ENCODE measurements at places on chromosomes 4 and X. TPM values are rescaled to one million over a fixed set of nuclear protein-coding genes. Genes with fewer than 3 reads are reported as not detected.

DNA sequence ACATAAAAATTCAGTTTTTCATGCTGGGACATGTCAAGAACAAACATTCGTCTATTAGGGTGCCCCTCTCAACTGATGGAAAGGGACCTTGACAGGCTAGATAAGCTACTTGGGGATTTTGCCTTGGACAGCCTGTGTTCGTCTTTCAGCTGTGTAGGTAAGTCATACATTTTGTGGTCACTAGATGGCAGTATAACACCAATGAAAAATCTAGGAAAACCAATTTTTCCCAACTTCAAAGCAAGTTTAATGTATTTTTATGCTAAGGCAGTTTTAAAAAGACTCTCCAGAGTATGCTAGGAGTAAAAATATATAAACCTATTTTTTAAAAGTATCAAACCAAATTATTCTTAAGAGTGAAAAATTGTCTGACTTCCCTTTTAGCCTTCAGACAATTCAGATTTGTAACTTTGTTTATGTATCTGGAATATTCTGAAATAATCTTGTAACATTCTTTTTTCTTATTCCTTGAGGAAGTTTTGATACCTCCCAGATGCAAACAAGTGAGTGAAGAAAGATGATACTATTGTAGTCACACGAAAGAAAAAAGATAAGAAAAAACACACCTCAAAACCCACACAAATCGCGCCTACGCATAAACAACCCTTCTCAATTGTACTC, 158.3 kb downstream of the CPE start:
- H3K27me3 ChIP-seq, result no peaks in the 10 kb centered on the region
- no peak overlapping the region for H3K27ac ChIP-seq
- DNase-seq, result peak; percentile 9
- H3K4me3 ChIP-seq, result no peak overlapping the region
- H3K36me3 ChIP-seq, result no peaks in the 10 kb centered on the region
- H3K4me1 ChIP-seq, result no peaks in the 10 kb centered on the region

DNA sequence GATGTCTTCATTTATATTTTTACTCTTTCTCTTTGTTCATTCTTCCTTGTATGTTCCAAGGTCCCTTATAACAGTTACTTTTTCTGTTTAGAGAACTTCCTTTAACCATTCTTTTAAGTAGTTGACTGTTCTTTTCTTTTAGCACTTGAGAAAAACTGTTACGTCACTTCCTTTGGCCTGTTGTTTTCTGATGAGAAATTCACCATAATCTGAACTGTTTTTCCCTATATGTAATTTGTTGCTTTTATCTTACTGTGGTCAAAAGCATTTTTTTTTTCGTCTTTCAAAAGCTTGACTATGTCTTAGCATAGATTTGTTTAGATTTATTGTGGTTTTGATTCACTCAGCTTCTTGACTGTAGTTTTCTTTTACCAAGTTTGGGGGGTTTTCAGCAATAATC, 1660.3 kb upstream of the PCDH10 start:
- H3K27ac ChIP-seq, result no peak overlapping the region
- H3K36me3 ChIP-seq, result no peaks in the 10 kb centered on the region
- no peaks in the 10 kb centered on the region for H3K27me3 ChIP-seq
- no peaks in the 10 kb centered on the region for H3K4me1 ChIP-seq
- no peak for DNase-seq

DNA sequence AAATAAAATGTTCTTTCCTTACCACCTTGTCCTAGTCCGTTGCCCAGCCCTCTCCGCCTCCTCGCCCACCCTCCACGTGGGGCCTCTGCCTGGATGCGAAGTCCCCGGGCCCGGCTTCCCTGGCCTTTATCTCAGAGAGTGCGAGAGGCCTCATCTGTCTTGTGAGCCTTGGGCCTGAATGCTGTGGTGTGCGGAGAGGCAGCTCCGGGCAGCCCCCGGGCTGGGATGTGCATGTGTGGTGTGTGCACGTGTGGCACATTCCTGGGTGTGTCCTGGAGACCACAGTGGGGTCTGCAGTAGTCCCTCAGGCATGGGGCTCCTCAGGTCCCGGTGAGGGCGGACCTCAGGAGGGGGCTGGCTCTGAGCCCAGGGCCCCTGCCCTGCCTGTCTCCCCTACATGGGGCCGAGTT, 31.4 kb downstream of the DOK7 start:
- no peaks in the 10 kb centered on the region for H3K4me1 ChIP-seq
- DNase-seq, result no peak
- no peaks in the 10 kb centered on the region for H3K36me3 ChIP-seq
- peaks cover 31% of the 10 kb centered on the region for H3K27me3 ChIP-seq
- no peak overlapping the region for H3K27ac ChIP-seq
- H3K4me3 ChIP-seq, result no peak overlapping the region

DNA sequence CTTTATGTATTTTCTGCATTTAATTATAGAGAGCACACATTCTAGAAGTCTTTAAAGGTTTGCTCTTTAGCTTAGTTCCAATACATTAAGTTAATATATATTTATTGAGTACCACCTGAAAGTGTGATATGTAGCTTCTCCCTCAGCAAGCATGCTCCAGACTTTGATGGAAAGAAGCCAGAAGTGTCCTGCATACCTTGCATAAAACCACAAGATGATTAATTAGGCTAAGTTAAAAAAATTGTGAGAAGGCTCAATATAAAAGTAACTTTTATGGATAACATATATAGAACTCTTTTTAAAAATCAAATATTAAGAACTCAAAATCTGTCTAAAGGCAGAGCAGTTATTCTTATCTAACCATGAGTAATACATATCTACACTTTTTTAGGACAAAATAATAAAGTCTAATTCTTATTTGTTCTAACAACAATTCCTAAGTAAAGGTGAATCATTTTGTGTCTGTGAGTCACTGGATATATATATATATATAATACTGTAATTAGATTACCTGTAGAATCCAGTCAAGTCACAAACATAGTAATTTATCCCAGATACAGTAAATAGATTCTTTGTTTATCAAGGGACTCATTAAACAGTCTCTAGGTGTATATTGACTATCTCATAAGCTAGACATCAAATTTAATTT, 51.2 kb downstream of the INTS12 start:
- peaks cover 9% of the 10 kb centered on the region for H3K27me3 ChIP-seq
- DNase-seq, result no peak
- no peak overlapping the region for H3K4me3 ChIP-seq
- H3K27ac ChIP-seq, result no peak overlapping the region
- H3K36me3 ChIP-seq, result no peaks in the 10 kb centered on the region

DNA sequence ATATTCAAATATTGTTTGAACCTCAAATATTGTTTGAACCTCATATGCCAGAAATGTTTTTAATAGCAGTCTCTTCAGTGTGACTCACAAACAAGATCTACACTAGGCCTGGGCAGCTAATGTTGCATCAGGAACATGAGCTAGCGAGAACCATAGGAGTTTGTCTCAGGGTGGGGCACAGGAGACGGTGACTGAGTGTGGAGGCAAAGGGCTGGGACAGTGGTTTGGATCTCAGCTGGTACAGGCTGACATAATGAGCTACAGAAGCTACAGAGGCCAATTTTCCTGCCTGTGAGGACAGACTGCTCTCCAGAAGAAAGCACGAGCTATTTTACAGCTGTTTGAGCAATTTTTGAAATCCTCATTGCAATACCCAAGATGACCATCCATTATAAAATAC, 224.7 kb downstream of the CENPC start:
- no peak overlapping the region for H3K27ac ChIP-seq
- no peak for DNase-seq
- H3K36me3 ChIP-seq, result no peaks in the 10 kb centered on the region
- H3K4me3 ChIP-seq, result no peak overlapping the region

DNA sequence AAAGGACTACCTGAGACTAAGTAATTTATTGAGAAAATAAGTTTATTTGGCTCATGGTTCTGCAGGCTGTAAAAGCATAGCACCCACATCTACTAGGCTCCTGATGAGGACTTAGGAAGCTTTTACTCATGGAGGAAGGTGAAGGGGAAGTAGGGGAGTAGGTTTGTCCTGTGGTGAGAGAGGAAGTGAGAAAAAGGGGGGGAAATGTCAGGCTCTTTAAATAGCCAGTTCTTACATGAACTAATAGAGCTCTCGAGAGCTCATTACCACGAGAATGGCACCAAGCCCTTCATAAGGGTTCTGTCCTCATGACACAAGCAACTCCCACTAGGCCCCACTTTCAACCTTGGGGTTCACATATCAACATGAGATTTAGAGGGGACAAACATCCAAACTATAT, 125.5 kb upstream of the NRK start:
- no peak for DNase-seq
- no peak overlapping the region for H3K4me3 ChIP-seq
- peaks cover 4% of the 10 kb centered on the region for H3K27me3 ChIP-seq
- no peaks in the 10 kb centered on the region for H3K36me3 ChIP-seq
- H3K4me1 ChIP-seq, result no peaks in the 10 kb centered on the region
- H3K27ac ChIP-seq, result no peak overlapping the region

CCDC160 gene
- total RNA-seq, result not detected
